HFF-Myc (cell line): ENCODE measurements at places on chromosomes 5 and 9.

GRCh38 chr5:130966990-130967525, 198.0 kb downstream of the HINT1 start:
- no peak for DNase-seq

- DNase-seq: no peak
These were observed 29.3 kb upstream of the UBE2QL1 start for GRCh38 chr5:6419340-6419852.

DNA sequence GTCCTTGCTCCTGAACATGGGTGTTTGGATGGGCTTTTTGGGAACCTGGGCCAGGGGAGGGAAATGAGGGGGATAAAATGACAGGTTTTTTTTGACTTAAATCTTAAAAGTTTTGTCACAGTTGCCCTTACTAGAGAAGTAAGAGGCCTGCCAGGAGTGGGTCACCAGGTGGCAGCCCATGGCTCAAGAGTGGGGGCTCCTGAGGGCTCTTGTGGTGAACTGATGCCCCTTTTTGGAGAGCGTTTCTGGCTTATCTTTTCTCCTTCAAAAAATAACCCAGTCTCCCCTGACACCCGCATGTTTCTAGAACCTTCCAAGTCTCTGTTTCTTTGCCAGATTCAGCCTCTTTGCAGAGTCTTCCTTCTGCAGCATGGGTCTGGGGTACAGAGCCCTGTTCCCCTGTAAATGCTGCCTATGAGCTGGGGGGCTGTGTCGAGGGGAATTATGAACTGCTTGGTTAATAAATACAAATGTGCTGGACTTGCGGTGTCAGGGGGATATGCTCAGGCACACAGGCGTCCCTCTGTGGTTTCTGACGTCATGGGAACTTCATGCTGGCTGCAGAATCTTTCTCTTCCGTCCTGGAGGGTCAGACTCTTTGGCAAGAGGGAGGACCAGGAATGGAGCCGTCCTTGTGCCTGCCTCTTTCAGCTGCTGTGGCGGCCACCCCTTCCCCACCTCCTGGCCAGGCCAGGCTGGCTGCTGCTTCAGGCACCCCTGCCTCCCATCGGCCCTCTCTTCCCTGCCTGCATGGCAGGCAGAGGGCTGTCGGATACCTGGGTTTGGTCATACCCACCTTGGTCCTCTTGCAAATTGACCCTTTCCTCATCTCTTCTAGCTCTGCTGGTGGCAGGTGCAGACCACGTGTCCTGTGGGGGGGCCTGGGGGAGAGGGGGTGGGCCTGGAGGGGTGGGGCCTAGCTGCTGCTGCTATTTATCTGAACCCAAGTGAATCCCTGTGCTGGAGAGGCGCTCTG, 30.1 kb downstream of the PTPA start:
- DNase-seq: no peak

GRCh38 chr5:147381555-147381954, 128.3 kb downstream of the DPYSL3 start:
- DNase-seq: no peak

- DNase-seq: no peak
These were observed 33.3 kb downstream of the ADRB2 start for GRCh38 chr5:148859703-148860102.
